ENCODE measurements at places on chromosomes 13 and 19.

DNA sequence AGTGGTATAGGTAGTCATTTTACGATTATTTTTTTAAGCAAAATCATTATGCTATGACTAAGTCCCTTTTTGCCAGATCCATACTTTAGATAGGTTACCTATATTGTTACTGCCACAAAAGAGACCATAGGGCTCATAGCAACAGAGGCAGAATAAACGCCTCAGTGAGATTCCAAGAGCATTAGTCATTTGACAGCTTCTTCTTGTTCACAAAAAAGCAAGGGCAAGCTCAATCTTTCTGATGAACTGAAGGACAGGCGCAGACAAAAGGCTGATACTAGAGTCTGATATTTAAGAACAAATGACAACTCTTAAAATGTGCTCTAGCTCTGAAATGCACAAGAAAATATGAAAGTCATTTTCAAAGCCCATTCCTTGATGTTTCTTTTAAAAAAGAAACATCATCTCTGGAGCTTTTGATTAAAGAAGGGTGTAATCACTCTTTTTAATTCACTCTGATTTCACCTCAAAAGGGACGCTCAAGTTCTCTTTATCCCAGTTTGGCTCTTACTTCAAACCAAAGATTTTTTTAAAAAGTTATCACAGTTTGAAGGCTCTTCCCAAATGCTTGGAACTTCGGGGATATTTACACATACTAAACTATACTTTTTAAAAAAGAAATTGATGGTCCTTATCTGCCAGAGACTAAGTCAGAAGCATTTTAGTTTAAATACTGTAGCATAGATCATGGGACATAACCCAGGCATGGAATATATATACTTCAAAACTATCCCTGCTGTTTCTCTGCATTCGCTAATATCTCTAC lies 187.2 kb downstream of the EFNB2 start:
- no peak for DNase-seq

GRCh38 chr13:97001636-97002035 lies 7.4 kb upstream of the OXGR1 start:
- no peak for DNase-seq

DNA sequence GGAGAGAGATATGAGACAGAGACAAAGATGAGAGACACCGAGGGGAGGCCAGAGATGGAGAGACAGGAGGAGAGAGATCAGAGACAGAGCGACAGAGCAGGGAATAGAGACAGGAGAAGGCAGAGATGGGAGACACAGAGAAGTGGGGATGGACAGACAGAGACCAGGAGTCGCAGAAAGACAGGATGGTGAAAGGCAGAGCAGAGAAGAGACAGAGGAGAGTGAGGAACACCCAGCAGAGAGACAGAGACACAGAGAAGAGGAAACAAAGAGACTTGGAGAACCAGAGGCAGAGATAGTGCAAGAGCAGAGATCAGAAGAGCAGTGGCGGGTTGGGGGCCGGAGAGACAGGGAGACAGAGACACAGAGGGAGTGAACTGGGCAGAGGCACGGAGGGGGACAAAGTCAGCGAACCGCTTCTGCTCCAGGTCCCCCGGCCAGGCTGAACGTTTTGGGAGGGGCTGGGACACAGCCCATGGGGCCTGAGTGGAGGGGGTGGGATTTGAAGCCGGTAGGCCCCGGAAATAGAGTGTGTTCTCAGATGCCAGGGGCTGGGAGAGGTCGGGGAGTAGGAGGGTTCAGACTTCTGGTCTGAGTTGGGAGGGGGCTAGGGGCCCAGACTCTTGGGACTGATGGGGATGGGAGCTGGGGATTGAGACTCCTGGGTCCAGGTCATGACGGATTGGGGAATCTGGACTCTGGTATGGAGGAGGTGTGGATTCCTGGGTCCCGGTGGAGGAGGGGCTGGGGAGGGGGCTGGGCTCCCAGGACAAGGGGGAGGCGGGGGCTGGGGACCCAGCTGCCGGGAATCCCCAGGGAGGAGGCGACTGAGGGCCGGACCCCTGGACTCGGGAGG lies 654 bp downstream of the ZNF579 start:
- no peak for DNase-seq

GRCh38 chr19:34241513-34242337 lies 12.6 kb upstream of the GARRE1 start:
- DNase-seq = no peak

DNA sequence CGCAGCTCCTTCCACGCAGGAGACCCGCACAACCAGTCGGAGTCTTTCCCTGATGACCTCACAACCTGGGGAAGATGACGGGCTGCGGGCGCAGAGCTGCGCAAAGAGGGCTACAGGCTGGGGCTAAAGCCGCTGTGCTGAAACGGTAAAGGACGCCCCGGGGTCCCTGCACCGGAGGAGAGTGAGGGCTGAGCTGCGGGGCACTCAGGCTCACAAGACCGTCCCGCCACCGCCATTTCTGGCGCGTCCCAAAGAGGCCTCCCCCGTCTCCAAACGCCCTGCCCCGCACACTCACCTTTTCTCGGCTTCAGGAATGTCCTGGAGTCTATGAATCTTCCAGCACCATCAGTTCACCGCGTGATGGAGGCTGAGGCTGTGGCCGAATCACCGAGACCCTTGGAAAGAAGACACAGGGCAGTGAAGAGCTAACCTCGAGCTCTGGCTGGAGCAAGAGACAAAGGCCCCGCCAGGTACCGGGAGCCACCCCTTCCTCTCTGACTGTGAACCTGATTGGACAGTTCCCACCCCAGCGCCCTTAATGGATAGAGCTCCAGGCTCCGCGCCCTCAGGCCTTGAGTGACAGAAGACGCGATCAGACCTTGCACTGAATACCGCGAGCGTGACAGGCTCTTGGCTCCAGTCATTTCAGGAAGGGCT lies 41.8 kb upstream of the ZNF429 start:
- DNase-seq = peak; percentile 43

- no peak for DNase-seq
Measured at GRCh38 chr19:19276386-19276785, 3.3 kb upstream of the TM6SF2 start.

All from putamen (tissue), 1 donor.